ENCODE measurements at places on chromosomes 3 and 15.
A peak's percentile ranks its signal among the peaks of the same experiment; 100 is the strongest.

DNA sequence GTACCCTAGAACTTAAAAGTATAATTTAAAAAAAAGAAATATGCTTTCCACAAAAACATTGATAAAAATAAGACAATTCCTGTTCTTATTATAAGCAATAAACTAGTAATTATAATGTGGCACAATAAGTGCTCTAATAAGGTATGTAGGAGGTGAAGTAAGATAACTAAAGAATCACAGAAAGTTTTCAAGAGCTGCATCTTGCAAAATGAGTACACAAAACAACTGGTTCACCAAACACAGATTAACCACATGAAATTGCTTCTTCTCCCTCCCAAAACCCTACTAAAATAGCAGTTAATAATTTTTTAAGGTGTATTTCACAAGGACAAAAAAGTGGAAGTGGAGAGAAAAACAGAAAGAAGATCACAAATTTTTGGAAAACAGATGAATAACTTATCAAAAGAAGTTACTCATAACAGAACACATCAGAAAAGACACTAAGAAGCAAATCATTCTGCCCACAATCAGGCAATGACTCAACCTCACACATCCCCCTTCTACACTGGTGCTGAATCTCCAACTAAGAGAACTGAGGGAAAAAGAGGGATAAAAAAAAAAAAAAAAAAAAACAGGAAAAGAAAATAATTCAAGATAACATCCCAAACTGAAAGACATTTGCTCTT, 64.2 kb downstream of the TBC1D5 start:
- no peak for DNase-seq

- no peak for DNase-seq
Measured at GRCh38 chr3:158652463-158652862, 8.1 kb downstream of the GFM1 start.

GRCh38 chr3:36908647-36909180, 36.1 kb downstream of the TRANK1 start:
- DNase-seq = no peak

GRCh38 chr15:76165951-76166350, 106.2 kb downstream of the TMEM266 start:
- DNase-seq = no peak

DNA sequence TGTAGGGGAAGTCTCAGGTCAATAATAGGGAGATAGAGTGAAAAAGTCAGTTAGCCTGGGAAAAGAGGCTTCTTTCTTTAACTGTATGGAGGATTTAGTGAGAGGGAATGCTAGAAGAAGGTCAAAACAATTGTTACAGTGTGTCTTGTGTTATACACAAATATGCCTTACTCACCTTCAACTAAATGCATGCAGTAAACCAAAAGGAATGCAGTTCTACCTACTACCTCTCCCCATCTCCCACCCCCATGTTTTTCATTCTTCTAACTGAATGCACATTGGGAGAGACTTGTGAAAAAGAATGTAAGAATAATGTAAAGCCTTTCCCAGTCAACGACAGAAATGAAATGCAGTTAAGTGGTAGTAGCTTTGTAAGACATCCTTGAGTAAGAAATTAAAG, 33.8 kb downstream of the CCDC66 start:
- DNase-seq = no peak

- DNase-seq = no peak
Measured at GRCh38 chr3:14405360-14406238, 3.2 kb downstream of the SLC6A6 start.

GRCh38 chr15:39616731-39617455, 36.0 kb downstream of the THBS1 start:
- DNase-seq = no peak

DNA sequence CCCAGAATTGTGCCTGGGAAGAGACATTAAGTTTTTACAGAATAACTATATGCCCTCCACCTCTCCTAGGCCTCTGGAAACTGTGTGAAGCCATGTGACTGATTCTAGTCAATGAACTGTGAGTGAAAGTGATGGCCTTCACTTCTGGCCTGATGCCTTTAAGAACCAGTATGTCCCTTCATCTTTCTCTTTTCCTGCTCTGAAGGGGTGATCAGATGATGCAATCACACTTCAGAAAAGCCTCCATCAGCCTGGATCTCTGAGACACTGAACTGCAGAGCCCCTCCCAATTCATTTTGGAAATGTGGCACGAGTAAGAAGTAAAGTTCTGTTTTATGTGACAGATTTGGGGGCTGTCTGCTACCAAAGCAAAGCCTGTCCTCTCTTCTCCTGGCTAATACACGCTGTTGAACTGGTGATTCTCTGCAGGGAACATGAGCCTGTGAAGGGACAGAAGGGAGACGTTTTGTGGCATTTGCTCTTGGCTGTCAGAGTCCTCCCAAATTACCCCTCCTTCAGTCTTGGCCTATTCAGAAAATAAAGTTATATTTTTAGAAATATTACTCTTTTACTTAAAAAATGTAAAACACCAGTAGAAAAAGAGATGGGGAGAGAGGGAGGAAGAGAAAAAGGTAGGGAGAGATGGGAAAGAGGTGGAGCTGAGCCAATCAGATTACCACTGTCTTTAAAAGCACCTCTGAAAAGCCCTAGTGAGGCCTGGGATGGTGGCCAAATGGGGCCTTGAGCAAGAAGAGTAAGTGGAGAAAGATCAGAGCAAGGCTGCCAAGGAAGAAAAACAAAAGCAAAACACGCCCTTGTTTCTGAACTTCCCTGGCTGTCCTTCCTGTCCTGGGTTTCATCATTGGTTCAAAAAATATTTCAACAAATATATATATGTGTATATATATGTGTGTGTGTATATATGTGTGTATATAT, 40.9 kb upstream of the RYK start:
- no peak for DNase-seq

- no peak for DNase-seq
Measured at GRCh38 chr3:152128356-152128755, 140.4 kb upstream of the MBNL1 start.

- no peak for DNase-seq
Measured at GRCh38 chr3:142958707-142959106, 4.8 kb downstream of the PAQR9 start.

DNA sequence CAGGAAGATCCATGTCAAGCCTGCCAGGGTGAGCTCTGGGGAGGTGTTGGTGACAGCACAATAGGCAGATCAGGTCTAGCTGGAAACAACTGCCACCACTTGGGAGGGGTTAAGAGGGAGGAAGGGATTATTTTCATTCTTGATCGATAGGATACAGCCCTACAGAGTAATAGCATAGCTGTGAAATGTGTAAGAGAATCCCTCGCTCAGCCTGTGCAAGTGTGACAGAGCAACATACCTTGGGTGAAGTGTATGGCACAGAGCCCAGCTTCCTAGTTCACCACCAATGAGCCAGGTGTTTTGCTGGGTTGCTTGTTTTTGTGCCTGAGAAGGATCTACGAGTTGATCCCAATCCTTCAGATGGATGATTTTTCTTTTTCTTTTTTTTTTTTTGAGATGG, 9.2 kb upstream of the DCUN1D1 start:
- no peak for DNase-seq

GRCh38 chr3:13251166-13251903, 168.8 kb downstream of the NUP210 start:
- no peak for DNase-seq

GRCh38 chr3:126117212-126117611, 33.3 kb upstream of the SLC41A3 start:
- DNase-seq = no peak

- no peak for DNase-seq
Measured at GRCh38 chr3:119894195-119894594, 112.3 kb downstream of the NR1I2 start.

GRCh38 chr3:50340448-50341329, at the start of gene RASSF1:
Gene RASSF1 (minus strand): TSS chr3:50340836. CDS start chr3:50340805, 31 bp downstream.
- DNase-seq = peak; percentile 34

GRCh38 chr3:147939839-147940238, 530.7 kb downstream of the ZIC1 start:
- DNase-seq = no peak

DNA sequence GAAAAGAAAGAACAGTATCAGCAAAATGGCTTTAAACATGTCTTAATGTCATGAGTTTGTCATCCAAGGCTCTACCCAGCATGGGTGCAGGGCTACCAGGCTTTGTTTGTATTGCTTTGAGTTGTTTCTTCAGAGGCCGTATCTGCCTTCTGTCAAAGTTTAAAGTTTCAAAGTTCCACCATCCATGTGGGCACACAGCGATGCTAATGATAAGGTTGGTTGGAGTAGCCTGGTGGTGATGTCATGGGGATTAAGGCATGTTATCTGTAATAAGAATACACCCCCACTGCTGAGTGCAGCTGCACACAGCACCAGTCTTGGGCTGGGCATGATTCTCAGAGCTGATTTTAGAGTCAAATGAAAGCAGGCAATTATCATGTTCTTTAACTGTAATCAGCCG, 72.0 kb upstream of the LRTM1 start:
- DNase-seq = no peak

DNA sequence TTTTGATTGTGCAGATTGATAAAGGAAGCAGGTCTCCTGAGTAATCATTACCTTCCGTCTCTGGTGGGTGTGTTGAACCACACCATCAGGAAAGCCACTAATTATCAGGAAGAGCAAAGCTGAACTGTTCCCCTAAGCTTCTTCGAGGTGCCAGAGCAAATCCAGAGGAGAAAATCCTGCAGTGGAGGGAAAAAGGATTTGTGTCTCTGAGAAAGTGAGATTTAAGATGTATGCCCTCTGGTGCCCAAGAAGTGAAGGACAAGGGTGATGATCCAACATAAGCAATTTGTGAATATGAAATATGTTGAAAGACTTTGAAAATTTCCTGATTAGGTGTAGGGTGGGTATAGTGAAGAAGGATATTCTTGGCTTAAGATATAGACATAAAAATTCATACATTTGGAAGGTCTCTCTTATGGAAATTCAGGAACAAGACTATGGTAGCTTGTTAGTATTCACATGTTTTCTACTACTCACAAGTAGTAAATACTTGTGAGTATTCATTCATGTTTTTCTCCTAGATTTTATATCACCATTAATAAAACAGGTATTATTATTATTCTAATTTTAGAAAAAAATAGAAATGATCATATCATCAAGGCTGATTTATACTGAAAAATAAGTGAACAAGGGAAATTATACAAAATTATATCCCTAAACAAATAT, 34.8 kb downstream of the COMMD2 start:
- DNase-seq = no peak
